Right cardiac atrium (tissue), 5 donors: ENCODE measurements at places on chromosomes 3 and 15. TPM values are rescaled to one million over a fixed set of nuclear protein-coding genes. Genes with fewer than 3 reads are reported as not detected.

CYP19A1 gene
- total RNA-seq: 1.0 TPM

GRM7 gene
- not detected for total RNA-seq

DGKG gene
- total RNA-seq: 10.8 TPM

GOLGA8S gene
- total RNA-seq: 0.86 TPM

CCDC80 gene
- 187 TPM for total RNA-seq

TEX55 gene
- total RNA-seq: not detected

- no peak for DNase-seq
Measured at GRCh38 chr15:85878828-85879225, 84.1 kb upstream of the KLHL25 start.

DNA sequence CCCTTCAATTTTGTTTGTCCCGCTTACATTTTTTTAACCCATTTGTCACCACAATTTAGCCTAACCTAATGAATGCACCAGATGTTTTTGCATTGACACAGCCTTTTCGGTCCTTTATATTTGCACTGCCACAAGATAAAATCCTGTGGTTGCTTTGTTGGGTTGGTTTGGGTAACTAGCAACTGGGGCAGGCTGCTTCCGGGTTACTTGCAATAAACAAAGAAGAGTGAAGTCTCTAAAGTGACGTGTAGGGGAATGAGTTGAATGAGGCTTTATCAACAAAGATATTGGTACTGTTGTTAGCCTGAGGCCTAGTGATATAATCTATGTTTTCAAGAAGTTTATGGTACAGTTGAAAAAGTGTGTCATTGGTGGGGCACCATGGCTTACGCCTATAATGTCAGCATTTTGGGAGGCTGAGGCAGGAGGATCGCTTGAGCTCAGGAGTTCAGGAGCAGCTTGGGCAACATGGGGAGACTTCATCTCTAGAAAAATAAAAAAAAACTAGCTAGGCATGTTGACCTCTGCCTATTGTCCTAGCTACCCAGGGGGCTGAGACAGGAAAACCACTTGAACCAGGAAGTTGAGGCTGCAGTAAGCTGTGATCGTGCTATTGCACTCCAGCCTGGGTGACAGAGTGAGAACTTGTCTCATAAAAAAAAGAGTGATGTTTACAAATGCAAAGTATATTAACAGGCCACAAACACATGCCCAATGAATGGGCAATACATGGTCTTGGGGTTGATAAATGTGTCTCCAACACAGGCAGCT is 121.8 kb downstream of the OXSM start:
- DNase-seq: no peak

DNA sequence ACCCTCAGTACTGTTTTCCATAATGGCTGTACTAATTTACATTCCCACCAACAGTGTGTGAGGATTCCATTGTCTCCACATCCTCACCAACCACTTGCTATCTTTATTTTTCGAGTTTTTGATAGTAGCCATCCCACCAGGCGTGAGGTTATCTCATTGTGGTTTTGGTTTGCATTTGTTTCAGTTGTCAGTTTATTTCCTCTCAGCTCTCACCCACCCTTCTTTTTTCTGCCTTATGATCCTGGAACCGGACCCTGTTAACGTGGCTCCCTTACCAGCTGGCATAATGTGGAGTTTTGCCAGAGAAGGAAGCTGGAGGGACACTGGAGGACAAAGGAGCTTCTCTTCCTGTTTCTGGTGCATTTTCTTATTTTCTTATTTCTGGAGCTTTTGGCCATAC is 25.1 kb upstream of the SH3GL3 start:
- no peak for DNase-seq

GRCh38 chr15:59434481-59434880 is 3.5 kb upstream of the FAM81A start:
- DNase-seq: no peak

DNA sequence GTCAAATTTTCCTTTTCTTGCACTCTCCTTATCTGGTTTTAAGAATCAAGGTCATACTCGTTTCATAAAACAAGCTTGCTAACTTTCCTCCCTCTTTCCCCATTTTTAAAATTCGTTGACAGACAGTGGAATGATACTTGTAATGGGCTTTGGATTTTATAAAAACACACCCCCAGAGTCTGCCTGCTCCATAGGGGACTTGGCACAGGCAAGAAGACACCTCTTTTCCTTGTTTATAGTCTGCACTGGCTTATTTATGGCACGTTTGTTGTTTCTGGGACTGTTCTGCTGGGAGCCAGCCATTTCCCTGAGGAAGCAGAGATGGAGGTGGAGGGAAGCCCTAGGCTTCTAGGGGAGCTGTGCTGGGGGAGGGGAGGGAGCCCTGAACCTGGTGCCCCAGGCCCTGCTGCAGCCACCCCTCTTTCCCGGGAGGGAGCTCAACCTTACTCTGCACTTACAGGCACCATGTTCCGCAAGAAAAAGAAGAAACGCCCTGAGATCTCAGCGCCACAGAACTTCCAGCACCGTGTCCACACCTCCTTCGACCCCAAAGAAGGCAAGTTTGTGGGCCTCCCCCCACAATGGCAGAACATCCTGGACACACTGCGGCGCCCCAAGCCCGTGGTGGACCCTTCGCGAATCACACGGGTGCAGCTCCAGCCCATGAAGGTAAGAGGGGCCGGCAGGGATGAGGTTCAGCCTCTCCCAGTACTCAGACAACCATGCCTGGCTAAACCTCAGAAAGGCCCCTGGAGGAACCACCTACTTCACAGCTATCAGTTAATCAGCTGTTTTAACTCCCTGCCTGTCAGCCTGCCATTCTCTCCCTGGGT is 18.3 kb downstream of the ANKRD63 start:
- DNase-seq: no peak

DNA sequence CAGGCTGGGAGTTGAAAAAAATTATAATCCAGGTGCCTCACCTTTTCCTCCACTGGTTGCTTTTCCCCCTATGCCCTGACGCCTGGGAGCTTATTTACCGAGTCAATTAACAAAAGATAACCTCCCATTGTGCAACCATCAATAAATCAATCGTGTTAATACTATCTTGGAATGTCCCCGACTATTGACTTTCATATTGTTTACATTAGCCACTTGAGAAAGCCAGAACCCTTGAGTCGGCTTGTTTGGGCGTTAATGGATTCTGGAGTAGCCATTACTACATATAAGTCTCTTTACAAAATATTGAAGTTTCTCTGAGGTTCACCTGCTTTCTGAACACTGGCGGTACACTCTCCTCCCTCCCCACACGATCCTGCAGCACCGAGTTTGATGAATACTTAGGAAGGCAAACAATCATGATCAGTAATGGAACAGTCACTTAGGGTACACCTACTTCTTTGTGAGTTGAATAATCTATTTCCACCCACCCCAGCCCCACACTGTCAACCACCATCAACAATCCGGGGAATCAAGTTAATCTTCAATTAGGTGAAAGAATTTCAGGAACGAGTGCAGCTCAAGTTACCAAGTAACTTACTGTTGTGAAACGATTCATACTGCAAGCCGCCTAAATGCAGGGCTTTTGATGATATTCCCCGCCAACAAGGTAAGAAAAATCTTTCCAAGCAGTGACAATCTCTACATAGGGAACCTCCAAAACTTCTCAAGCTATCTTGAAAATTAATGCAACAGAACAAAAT is 159.3 kb upstream of the NR2F2 start:
- no peak for DNase-seq

DNA sequence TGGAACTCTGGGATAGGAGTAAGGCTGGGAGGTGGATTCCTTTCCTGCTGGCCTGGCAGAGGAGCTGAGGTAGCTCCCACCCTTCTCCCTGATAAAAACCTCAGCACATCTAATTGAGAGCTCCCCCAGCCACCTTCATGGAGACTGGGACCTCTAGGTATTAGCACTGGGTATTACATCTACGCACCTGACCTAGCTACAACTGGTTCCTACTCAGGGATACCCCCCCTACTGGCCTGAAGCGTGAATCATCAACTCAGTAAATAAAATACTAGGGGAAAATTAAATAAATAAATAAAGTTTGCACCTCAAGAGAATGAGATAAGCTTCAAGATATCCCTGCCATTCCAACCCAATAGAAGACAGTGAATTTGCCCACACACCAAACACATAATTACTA is 140.4 kb downstream of the NEK10 start:
- DNase-seq: no peak

DNA sequence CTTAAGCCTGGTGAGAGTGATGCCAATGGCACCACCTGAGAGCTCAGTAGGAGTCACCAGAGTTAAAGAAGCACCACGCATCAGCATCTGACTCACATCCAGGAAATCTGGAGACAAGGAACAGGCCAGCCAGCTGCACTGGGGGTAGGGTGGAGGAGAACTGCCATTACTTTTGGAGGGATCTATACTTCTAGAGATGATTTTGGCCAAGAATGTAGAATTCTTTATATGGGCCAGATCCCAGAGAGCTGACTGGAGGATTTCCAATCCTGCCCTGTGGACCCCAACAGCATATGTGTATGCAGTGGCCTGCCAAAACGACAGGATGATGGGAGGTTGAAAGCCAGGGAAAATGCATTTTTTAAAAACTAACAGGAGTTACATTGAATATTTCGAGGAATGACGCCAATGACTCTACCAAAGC is 29.8 kb downstream of the CCR3 start:
- no peak for DNase-seq

DNA sequence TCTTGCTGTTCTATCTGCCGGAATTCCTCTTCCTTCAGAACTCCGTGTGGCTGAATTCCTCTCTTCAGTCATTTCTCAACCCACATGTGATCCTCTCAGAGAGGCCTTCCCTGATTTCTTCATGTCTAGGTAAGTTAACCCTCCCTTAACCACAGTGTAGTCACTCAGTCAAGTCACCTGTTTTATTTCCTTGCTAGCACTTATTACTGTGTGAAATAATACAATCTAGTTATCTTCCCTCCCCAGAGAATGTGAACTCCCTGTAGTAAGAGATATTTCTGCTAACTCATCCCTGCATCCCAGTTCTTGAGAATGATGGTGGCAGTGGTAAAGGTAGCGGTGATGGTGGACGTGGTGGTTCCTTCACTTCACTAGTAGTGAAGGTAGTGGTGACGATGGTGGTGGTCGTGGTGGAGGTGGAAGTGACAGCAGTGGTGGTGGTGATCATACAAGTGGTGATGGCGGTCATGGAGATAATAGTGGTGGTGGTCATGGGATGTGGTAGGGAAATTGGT is 33.3 kb downstream of the COL6A5 start:
- DNase-seq: no peak
